Fibroblast of villous mesenchyme (primary cell): ENCODE measurements at places on chromosomes 3 and 15. TPM values are rescaled to one million over a fixed set of nuclear protein-coding genes. Genes with fewer than 3 reads are reported as not detected.

- peak; percentile 6 for DNase-seq
Observed at GRCh38 chr3:192772240-192772894, 45.0 kb upstream of the FGF12 start.

GRCh38 chr3:156509189-156510174 lies 45.4 kb downstream of the SSR3 start:
- DNase-seq, result peak; percentile 74

DNA sequence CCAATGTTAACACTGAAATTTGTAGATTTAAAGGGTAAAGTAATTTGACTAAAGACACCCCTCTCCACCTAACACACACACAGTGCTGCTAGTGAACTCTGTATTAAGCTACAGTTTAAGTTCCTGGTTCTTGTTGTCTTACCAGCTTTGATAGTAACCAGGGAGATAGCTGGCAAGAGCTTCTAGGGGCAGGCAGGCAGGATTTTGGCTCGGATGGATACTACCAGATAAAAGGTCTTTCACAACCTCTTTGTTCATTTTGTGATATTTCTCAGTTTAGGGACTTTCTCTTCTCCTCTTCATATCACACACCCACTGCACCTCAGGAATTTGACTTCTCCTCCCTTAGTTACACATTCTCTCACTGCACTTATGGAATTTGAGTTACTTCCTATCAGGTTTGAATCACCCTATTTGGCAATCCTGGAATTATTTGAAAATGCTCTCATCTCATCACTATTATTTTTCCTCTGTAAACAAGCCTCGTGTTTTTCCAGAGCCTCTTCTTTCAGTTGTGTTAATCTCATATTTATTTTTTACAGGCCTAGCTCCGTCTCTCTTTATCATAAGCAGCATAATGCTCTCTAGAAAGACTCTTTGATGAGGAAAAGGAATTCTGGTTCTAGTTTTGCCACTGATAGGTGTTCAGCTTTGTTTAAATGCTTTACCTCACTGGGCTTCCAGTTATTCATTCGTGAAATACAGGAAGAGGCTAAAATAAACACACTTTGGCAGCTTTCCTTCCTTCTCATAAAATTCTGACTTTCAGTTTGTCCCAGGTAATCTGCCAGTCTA lies 23.0 kb upstream of the CLDN1 start:
- peak; percentile 91 for DNase-seq

- DNase-seq, result no peak
Observed at GRCh38 chr3:38840987-38841386, 25.0 kb upstream of the SCN10A start.

DNA sequence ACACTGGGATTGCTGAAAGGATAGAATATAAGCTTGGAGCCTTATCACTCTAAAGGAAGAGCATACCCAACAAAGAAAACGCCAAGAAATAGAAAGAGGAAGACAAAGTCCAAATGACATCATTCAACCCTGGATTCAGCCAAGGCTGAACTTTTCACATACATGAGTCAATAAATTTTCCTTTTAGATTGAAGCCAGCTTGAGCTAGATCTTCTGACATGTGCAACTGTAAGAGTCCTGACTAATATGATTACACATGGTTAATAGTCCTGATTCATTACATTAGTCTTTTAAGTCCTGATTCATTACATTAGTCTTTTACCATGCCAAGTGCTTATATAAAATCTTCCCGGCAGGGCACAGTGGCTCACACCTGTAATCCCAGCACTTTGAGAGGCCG lies 13.6 kb upstream of the DENND6A start:
- no peak for DNase-seq

GRCh38 chr3:64262574-64263114 lies 37.4 kb upstream of the PRICKLE2 start:
- DNase-seq, result no peak

LRTM1 gene
- not detected in 2 replicates for total RNA-seq

DNA sequence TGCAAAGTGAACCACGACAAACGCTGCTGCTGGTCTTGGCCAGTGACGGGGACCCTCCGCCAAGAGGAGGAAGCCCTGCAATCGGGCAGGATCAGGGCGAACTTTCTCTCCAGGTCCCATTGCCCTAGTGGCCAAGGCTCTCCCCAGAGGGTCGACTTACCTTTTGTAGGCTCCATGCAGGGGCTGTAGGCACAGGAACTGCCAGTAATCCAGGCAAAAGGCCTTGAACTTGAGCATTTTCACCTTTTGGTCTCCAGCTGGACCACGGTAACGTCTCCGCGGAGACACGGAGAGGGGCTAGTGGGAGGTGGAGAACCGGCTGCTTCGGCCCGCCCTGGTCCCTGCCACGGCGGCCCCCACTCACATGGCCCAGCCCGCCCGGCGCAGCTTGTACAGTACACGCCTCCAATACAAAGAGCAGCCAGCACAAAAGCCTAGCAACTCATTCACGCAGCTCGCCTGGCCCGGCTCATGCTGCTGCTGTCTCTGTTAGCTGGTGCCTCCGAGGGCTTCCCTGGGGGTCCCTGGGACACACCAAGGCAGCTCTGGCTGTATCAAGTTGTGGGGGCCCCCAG lies 31.0 kb downstream of the IQSEC1 start:
- DNase-seq, result no peak

DNA sequence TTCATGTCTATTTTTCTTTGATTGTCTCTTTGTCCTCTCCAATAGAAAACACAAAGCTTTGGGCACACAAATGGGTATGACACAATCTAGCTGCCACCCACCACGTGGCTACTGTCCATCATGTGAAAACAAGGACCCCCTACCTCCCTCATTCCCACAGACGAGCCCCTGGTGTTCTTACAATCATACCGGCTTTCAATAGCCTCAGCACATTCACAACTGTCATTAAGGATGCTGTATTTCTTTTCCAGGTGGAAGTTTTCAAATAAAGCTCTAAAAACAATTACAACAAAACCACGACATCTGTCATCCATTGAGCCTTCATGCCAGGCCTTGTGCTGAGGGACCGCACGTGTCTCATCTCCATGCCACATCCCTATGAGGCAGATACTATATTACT lies 552.6 kb upstream of the ADAMTS9 start:
- DNase-seq, result no peak

DNA sequence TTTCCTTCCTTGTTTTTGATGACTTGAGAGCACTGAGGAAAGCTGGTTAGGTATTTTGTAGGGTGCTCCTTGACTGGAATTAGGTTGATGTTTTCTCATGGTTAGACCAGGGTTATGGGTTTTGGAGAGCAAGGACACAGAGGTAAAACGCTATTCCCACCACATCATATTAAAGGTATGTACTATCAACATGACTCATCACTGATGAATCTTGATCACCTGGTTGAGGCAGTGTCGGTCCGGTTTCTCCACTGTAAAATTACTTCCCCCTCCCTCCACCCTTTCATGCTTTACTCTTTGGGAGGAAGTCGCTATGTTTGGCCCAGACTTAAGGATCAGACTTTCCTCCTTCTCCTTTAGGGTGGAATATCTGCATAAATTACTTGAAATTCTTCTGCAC lies 201.6 kb downstream of the EDEM1 start:
- no peak for DNase-seq

DNA sequence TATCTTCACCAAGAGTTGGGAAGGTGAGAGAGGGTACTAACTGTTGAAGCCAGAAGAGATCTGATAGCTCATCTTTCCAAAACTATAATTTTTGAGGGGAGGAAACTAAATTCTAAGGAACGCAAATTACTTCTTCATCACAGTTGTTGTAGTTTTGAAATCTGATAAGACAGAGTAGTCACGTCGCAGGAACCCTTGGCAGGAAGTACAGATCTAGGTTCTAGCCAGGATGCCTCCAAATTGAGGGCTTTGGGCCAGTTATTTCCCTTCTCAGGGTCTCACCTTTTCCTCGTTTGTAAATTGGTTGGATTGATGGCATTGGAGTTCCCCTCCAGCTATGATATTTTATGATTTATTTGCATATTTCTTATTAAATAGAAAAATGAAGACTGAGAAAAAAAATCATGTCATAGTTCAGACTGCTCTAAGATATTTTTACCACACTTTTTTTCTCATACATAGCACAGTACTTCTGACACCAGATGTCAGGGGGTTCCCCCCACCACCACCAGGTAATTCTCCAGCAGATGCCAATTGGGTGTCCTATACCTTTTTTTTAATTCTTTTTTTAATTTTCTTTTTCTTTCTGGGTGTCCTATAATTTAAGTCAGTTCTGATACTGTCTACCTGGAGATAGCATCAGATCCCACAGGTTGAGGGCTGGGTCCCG lies 32.3 kb upstream of the APH1B start:
- DNase-seq, result peak; percentile 30

PIGX gene
- total RNA-seq, result 18.0 and 31.1 TPM in 2 replicates

PEAK1 gene
- 68.0 and 77.3 TPM in 2 replicates for total RNA-seq

- no peak for DNase-seq
Observed at GRCh38 chr3:171710359-171710758, 99.9 kb downstream of the PLD1 start.
